Cortex of kidney (tissue), 1 donor: ENCODE measurements at places on chromosomes 13 and 19.

DNA sequence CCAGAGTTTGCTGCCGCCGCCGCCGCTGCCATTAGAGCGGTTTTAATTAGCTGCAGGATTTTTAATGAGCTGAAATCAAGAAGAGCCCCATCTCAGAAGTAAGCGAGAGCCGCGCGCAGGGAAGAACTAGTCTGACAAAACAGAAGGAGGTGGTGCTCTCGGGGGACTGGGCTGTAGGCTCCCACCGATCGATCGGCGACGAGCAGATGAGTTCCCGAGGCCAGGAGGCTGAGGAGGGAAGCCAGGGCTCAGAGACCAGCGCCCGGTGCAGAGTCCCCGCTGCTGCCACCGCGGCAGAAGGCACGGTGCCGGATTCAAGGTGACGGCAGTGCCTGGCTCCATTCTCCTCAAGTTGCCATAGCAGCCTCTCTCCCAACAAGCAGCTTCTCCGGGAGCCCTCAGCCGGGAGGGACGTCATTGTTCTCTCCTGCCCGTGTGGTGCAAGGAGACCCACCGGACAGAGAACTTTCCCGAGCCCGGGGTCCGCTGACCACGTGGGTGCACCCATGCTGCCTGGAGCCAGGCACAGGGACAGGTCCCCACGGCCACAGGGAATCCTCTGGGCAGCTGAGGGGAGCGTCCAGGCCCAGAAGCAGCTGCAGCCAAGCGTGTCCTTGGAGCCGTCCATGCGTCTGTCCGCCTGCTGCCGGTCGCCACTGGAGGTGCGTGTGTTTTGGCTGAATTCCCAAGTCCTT, 62.9 kb downstream of the CHST8 start:
- no peak for DNase-seq

DNA sequence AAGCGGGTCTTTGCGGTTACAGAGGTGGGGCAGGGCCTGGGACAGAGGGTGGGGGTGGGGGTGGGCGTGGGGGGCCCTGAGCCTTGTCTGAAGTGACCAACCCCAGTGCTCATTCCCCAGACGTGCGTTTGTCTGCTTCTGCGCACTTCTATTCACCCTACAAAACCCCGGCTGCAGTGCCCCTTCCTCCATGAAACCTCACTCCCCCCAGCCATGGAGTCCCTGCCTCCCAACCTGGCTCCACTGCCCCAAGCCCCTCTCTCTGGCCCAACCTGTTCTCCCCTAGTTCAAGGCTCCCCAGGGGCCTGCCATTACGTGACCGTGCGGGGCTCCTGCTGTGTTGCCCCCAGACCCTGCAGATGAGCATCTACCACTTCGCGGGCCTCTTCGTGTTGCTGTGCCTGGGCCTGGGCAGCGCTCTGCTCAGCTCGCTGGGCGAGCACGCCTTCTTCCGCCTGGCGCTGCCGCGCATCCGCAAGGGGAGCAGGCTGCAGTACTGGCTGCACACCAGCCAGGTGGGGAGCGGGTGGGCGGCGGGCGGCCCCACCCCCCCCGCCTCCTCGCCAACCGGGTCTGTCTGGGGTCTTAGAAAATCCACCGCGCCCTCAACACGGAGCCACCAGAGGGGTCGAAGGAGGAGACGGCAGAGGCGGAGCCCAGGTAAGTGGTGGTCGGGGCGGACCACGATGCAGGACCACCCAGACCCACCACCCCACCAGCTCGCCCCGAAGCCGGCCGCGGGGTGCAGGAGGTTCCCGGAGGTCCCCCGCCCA, 8.2 kb downstream of the GRIN3B start:
- DNase-seq: no peak

DNA sequence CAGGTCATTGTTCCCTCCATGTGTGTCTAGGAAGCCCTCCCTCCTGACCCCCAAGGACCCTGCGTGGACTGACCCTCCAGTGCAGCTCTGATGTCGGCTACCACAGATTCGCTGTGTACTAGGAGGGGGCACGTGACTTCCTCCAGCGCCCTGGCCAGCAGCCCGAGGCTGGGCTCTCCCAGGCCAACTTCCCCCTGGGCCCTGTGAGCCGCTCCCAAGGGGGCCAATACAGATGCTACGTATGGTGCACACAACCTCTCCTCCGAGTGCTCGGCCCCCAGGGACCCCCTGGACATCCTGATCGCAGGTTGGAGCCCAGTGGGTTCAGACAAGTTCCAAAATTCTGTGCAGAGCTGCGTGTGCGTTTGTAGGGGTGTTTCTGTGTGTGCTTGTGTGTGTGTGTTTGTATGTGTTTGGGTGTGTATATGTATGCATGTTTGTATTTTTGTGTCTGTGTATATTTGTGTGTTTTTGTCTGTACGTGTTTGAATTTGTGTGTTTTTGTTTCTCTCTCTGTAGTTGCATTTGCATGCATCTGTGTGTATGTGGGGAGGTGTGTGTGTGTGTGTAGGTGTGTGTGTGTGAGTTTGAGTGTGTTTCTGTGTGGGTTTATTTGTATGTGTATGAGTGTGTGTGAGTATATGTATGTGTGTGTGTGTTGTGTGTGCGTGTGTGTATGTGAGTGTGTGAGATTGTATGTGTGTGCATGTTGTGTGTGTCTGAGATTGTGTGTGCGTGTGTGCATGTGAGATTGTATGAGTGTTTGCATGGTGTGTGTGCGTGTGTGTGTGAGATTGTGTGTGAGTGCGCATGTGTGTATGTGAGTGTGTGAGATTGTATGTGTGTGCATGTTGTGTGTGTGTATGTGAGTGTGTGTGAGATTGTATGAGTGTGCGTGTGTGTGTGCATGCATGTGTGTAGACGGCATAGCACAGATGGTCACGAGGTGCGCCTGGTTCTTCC, 21.4 kb upstream of the LILRA2 start:
- DNase-seq: no peak

GRCh38 chr13:37997641-37998040, 128.1 kb upstream of the TRPC4 start:
- no peak for DNase-seq

- DNase-seq: no peak
Observed at GRCh38 chr19:55247621-55248099, 11.2 kb downstream of the PPP6R1 start.

GRCh38 chr13:29515372-29515771, 80.1 kb downstream of the SLC7A1 start:
- DNase-seq: no peak

GRCh38 chr13:51912091-51912490, 50.3 kb downstream of the CCDC70 start:
- no peak for DNase-seq
